Thyroid gland (tissue), 4 donors: ENCODE measurements at places on chromosomes 13 and 19. TPM values are rescaled to one million over a fixed set of nuclear protein-coding genes. Genes with fewer than 3 reads are reported as not detected.

DNA sequence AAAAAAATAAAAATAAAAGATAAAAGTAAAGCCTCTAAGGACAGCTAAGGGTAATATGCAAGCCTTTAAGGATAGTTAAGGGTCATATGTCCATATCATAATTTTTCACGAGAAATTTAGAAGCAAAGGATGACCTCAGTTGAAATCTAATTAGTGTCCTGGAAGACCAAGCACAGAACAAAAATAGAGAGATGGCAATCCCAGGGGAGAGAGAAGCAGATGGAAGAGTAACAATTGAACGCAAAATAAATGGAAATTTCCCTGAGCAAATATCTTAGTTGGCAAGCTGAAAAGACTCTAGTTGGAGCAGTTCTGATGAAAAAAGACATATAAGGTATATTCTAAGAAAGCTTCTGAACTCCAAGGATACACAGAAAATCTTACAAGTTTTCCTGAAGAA is 275.4 kb downstream of the NALCN start:
- H3K27me3 ChIP-seq: no peaks in the 10 kb centered on the region
- peaks cover 15% of the 10 kb centered on the region for H3K4me1 ChIP-seq
- H3K4me3 ChIP-seq: no peak overlapping the region
- DNase-seq: no peak
- H3K27ac ChIP-seq: no peak overlapping the region

- no peak overlapping the region for H3K27ac ChIP-seq
- peaks cover 48% of the 10 kb centered on the region for H3K4me1 ChIP-seq
- H3K27me3 ChIP-seq: no peaks in the 10 kb centered on the region
- H3K36me3 ChIP-seq: no peaks in the 10 kb centered on the region
Measured at GRCh38 chr19:19418555-19419260, 13.2 kb downstream of the GATAD2A start.

DNA sequence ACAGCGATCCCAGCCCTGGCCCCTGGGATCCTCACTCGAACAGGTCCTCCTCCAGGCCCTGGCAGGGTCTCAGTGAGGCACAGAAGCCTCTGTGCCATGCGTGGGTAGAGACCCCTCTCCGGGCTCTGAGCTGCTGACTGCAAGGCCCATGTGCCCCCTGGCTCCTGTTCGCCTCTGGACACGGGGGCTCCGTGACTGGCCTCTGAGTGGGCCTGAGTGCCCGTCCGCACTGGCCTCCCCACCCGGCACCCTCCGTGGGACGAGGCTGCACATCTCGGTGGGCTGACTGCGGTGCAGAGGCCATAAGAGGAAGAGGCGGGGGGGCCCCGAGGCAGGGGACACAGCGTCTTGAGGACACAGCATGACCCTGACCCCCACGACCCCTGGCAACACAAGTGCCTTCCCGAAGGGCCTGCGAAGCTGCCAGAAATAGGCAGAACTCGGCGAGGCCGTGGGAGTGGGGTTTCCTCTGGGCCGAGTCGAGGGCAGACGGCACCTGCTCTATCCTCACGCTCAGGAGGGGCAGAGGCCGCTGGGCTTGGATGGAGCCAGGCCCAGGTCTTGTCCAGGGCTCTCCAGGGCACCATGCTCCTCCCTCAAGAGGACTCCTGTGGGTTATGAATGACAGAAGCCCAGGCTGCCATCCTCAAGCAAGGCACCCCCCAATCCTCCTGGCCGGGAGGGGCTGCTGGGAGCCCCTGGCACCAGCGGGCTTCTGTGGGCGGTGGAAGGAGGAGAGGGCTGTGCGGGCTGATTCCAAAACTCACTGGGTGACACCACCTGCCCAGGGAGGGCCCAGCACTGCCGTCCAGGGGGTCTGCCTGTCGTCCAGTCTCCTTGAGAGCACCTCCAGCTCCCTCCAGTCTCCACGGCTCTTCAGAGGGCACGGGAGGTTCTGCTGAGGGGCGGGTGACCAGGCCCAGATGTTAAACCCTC is 52.6 kb downstream of the RASA3 start:
- H3K27ac ChIP-seq: no peak overlapping the region
- peaks cover 9% of the 10 kb centered on the region for H3K4me1 ChIP-seq
- no peaks in the 10 kb centered on the region for H3K36me3 ChIP-seq
- H3K27me3 ChIP-seq: no peaks in the 10 kb centered on the region

The KLK3 gene
- total RNA-seq: 0.54 TPM

The ZNF536 gene
- 1.1 TPM for total RNA-seq

The EFNA2 gene
- total RNA-seq: not detected

The RABAC1 gene
- 359 TPM for total RNA-seq
